ENCODE measurements at places on chromosomes 7 and 10. TPM values are rescaled to one million over a fixed set of nuclear protein-coding genes. Genes with fewer than 3 reads are reported as not detected.

GJD4 gene
- not detected for total RNA-seq

GRCh38 chr10:50577681-50578350 lies 45.9 kb downstream of the SGMS1 start:
- DNase-seq = no peak

- no peak for DNase-seq
Observed at GRCh38 chr10:112140110-112140970, 43.2 kb downstream of the GPAM start.

PTPRE gene
- 32.1 TPM for total RNA-seq

CCDC172 gene
- total RNA-seq = not detected

DNA sequence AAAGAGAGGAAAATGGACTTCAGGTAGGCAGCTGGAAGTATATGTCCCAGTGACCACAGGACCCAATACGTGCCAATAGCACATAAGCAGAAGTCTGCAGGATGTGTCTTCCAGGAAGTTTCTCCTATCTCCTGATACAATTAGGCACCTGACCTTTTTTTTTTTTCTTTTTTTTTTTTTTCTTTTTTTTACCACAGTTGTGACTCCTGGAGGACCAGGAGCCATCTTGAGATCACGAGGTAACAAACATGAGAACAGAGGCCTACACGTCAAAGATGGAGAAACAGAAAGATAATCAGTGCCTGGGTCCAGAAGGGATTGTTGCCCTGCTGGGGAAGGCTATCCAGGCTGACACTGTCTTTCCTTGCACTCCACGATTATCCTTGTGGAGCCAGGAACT lies 312.4 kb upstream of the NEBL start:
- DNase-seq = no peak

DNA sequence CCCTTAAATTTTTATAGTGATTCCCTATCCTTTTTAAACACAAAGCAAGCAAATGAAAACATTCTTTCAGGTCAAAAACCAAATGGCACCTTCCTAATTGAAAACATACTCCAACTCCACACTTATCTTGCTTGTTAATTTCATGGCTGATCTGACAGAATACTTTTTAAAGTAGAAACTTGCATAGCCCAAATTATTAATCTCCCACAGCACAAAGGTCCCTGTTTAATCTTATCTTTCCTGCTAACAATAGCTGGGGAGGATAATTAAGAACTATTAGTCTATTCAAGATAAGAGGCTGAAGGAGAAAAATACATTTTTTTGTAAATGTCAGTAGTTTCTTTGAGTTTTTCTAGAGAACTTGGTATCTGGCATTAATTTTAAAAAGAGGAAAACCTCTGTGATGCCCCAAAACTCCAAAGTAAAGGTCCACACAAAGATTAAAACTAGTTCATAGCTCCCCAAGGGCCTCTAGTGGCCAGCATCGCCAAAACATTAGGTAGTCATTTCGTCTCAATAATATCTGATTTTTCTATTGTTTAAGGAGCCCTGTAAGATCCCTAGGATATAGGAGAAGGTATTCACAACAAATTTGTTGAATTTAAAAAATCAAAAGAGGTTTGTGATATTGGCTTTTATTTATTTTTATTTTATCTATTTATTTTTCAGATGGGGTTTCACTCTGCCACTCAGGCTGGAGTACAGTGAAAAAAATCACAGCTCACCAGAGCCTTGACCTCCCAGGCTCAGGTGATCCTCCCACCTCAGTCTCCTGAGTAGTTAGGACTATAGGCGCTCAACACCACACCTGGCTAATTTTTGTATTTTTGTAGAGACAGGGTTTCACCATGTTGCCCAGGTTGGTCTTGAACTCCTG lies 14.7 kb downstream of the CDNF start:
- no peak for DNase-seq

DMTF1 gene
- total RNA-seq = 55.4 TPM

DNA sequence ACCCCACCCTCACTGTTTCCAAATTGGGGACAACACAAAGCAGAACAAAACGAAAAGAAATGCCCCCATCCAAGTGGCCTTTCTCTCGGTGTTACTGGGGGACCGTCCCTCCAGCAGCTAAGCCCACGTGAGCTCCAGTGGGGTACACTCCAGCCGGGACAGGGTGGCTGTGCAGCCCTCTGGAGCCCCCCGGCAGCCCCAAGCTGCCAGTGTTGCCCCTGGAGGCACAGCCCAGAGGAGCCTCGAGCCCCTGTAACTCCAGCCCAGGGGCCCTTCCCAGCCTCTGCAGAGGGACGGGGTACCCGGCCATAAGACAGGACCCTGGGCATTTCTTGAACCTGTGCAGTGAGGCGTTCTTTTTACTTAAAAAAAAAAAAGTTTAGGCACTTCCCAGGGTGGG lies 124.5 kb upstream of the KCTD7 start:
- no peak for DNase-seq

NOM1 gene
- 30.7 TPM for total RNA-seq

GRCh38 chr10:131580674-131581073 lies 269.2 kb upstream of the TCERG1L start:
- no peak for DNase-seq

DNA sequence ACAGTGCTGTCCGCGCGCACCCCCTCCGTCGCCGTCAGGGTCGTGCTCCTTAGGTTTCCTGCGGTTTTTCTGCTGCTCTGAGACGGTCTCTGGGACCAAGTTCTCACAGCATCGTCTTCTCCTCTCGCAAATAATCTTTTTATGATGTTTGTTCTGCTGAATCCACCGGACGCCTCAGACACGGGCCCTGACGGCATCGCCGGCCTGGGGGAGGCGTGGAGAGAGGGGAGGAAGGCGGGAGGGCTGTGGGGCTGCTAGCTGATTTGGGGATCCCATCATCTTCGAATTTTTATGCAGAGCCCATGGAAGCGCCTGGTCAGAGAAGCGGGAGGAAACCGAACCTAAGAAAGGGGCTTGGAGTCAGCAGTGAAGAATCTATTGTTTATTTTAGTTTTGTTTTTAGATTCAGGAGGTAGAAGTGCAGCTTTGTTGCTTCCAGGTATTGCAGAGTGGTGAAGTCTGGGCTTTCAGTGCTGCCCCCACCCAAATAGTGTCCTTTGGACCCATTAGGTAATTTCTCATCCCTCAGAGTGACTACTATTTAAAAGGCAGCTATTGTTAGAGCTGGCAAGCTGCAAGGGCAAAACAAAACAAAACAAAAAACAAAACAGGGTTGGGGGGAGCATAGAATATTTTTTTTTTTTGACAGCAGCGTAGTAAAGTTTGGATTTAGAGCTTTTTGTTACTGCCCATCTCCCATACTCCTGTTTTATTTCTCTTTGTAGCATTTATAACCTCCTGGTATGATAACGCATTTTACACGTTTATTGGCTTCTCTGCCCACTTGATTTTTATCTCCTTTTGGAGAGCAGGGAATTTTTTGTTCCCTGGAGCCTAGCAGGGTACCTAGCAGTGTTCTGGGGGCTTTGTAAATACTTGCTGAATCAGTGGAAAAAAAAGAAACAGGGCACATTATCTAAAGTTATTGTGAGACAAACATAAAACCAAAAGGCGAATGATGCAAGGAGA lies 92.6 kb downstream of the SPAG6 start:
- DNase-seq = peak; percentile 70

GRCh38 chr7:73882047-73882402 lies 21.1 kb downstream of the TMEM270 start:
- no peak for DNase-seq

DNA sequence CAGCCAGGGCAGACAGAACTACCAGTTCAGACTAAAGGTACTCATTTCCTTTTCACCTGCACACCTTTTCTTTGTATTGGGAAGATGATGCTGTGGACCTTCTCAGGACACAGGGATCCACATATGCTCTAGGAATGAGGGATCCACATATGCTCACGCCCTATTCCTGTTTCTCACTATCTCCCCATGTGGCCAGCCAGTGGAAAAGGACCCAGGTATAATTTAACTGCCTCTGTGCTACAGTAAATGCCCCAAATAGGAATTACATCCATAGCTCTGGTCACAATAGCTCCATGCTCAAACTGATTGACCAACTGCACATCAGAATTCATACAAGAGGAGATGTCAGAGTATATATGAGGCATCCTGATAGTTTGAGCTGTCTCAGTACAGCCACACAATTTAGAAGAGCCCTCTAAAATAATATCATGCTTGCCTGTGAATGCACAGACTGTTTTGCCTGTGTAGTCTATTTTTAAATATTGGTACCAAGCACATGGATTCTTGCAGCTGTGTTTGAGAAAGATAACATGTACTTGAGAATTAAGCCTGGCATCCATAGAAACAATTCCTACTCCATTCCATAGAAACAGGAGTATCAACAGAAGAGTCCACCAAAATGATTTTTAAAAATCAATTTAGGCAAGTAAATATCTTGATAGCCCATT lies 43.7 kb downstream of the CTTNBP2 start:
- no peak for DNase-seq

HACD1 gene
- total RNA-seq = 1.9 TPM

ENTPD1 gene
- total RNA-seq = 11.3 TPM

RPEL1 gene
- total RNA-seq = not detected

- DNase-seq = no peak
Observed at GRCh38 chr10:10865913-10866312, 151.8 kb upstream of the CELF2 start.

DNA sequence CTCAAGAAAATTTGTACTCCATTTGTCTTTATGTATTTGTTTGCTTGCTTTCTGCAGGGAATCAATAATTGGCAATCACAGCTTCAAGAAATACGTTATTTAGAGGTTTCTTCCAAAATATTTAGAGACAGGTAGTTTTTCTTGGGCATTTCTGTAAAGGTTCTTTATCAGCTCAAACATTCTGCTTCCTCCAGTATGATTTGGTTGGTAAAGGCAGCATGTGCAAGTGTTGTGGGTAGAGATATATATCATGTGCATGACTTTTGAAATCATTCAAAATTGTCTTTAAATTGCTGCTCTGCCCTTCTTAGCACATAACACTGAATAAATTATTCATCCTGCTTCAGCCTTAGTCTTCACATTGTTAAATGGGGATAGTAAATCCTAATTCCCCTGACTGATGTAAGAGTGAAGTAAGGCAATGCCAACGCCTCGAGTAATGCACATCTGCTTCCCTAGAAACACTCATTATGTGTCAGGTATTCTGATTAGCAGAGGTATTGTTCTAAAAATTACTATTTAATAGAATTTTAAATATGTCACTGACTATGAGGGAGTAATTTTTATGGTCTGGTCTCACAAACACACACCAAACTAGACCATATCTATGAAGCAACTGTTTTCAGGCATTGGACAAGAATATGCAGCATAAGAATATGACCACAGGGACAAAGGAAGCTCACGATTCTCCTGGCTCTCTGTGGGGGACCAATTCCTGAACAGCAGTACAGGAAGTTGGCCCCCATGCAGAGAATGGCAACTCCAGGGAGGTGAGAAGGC lies 77.3 kb upstream of the AKR1E2 start:
- DNase-seq = no peak

DNA sequence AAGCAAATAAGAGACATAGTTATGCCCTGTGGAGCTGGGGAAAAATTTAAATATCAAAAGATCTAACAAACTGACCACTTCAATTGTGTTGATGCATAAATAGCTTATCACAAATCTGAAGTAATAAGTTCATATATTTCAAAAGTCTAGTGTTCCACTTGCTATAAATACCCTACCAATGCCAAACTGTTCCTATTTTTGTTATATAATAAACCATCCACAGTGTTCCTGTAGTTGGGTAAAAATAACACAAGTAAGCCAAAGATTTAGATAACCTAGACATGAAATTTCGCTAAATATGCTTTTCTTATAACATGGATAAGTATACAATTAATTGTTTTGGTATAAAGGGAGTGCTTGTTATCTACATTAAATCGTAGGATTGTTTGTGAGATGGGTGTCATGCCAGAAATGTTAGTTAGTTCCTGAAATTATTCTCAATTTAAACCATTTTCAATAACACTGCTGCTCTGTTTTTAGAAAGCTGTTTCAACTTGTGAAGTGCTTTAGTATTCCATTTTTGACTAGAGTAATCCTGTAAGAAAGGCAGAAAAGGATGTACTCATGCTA lies 85.5 kb downstream of the CACNA2D1 start:
- no peak for DNase-seq

CNPY1 gene
- not detected for total RNA-seq

DNA sequence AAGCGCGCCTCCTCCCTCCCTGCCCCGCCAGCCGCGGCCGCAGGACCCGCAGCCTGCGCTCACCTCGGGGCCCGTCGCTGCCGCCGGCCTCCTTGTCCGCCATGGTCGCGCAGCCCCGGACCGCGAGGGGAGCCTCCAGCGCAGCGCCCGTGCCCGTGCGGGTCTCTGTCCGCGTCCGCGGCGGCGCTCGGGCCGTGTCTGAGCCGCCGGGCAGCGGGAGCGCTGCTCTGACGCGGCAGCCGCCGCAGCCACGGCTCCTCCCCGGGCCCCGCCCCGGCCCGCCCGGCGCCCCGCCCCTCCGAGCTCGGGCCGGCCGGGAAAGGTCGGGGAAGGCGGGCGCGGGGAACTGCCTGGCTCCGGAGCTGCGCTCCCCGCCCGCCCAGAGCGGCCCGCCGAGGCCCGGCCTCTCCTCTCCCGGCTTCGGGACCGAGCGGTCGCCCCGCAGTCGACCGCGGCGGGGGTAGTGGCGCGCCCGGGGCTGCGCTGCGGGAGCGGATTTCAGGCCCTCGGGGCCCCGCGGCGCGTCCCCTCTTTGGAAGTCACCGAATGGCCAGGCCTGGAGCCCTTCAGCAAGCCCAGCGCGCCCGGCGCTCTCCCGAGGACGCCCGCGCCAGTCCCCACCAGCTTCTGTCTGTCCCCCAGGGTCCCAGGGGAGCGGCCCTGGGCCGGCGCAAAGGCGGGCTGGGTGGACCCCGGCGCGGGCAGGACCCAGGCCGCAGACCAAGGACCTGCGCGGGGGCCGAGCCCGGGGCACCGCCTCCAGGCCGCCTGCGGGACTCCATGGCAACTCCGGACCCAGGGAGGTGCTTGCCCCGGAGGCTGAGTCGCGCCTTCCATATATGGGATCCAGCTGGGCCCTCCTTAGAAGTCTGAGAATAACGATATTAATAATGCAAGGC lies at the start of gene HSPA12A:
Gene HSPA12A (minus strand): TSS at position 200 of the 899 bp plus-strand sequence. CDS start 97 bp downstream, at position 103.
- DNase-seq = no peak

PIK3CG gene
- total RNA-seq = 6.2 TPM

HTR5A gene
- total RNA-seq = not detected

DNA sequence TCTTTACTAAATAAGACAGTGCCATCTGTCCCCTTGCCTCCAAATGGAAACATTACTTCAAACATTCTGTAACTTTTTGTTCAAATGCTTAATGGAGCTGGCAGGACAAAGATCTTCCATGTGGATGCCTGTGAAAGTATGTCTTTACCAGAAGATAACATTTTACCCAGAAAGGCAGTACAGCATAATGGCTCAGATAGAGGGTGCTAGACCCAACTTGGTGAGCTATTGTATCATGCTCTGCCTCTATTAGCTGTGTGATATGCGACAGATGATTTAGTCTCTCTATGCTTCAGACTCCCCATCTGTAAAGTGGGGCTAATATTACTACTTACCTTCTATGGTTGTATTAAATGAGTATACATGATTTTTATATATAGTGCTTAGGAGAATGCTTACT lies 8.8 kb upstream of the SMKR1 start:
- no peak for DNase-seq

GRCh38 chr7:108291791-108292440 lies 161.8 kb upstream of the LAMB4 start:
- DNase-seq = no peak

DNA sequence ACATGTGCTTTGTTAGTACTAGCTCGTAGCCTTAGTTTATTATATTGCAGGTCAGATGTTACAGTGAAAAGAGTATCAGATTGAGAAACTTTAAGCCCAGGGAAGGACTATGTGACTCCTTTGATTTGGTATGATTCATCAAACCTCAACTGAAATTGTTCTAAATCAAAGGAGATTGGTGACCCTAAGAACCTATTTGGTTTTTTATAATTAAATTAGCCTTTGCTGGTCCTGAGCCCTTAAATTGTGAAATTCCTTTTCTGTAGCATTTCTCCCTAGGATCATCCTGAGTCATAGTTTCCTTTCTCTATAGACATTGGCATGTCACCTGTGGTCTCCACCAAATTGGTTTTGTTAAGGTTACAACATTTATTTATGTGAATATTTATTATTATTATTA lies 89.7 kb downstream of the POLR1F start:
- DNase-seq = no peak

Data from suprapubic skin (tissue), 4 donors.